ENCODE measurements at places on chromosomes 13 and 19.

- no peak for DNase-seq
These were observed 28.0 kb upstream of the ISYNA1 start for GRCh38 chr19:18465964-18466339.

- no peak for DNase-seq
These were observed 11.7 kb downstream of the PLIN4 start for GRCh38 chr19:4506449-4507149.

GRCh38 chr19:16078759-16079707 is 2.7 kb downstream of the TPM4 start:
- DNase-seq: peak; percentile 55

DNA sequence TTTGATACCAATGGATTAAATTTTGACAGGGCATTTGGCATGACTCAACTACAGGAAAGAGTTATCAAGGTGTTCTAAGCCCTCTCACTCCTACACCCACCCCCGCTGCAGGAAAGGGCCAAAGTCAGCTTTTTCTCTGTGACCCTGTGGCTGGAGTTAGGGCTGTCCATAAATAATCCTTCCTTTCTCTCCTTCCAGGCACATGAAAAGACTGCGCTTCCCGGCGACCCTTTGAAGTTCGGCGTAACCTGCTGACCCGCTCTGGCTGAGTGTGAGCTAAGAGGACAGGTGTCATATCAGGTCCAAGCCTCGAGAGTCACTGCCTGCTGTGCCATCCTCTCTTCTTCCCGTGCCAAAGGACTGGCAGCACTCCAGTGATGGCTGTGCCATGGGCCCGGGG is 25.6 kb downstream of the ZNF114 start:
- DNase-seq: no peak

DNA sequence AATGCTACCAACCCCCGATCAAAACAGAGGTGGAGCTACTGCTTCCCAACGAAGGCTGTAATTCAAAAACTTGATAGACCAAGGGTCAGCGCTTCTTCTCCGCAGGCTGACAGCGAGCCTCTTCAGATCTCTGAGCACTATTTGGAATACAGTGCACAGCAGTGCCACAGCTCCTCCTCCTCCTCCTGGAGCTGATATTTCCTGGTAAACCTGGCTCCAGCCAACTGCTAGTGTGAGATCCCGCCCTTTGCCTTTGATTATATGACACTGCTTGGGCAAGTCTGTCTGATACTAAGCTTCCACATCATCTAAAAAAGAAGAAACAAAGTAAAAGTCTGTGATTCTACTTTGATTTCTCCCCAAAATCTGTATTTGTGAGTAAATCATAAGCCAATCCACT is 710.5 kb downstream of the DACH1 start:
- DNase-seq: no peak

DNA sequence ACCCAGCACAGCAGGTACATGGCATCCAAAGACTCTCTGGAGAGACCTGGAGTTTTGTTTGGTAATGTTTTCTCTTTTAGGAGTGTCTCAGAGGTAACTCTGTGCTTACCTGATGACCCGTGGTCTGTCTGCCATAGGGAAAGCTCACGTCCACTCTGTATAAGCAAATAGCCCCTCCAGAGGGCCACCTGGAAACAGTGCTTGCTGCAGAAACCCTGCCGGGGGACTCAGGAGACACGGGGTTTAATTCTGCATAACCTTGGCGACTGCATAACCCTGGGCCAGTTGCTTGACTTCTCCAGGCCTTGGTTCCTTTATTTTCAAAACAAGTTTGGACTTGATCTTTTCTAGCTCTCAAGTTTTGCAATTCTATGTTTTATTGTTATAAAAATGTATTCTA is 187.2 kb upstream of the SOX1 start:
- no peak for DNase-seq

- DNase-seq: no peak
These were observed 278.3 kb downstream of the UQCRFS1 start for GRCh38 chr19:28934631-28935030.

- peak; percentile 53 for DNase-seq
These were observed 3.3 kb upstream of the PEX11G start for GRCh38 chr19:7492142-7492541.

- DNase-seq: no peak
These were observed 10.4 kb upstream of the NANOS2 start for GRCh38 chr19:45924891-45925447.

DNA sequence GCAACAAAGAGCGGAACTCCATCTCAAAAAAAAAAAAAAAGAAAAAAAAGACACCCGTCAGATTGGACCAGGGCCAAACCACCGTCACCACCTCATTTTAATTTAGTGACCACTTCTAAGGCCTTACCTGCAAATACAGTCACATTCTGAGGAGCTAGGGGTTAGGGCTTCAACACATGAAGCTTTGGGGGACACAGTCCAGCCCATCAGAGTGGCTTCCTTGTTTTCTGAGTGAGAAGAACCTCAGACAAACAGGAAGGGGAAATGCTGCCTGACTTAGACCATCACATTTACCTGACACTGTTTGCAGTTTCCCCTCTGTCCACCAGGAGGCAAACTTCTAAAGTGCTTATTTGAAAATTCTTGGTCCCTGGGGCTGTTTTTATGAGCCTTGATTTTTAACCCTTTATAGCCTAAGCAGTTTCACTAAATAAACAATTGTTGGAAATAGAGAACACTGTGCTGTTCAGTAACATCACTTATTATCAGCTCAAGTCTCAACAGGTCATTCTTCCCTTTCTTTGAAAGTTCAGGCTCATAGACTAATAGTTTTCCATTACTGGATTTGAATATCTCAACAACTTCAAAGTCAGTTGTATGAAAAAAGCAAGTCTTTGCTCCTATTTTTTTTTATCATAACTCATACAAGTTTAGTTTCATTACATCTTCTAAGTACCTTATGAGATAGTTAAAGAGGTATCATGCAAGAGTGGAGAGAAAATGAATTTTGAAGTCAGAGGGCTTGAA is 74.9 kb upstream of the WASF3 start:
- DNase-seq: peak; percentile 30

DNA sequence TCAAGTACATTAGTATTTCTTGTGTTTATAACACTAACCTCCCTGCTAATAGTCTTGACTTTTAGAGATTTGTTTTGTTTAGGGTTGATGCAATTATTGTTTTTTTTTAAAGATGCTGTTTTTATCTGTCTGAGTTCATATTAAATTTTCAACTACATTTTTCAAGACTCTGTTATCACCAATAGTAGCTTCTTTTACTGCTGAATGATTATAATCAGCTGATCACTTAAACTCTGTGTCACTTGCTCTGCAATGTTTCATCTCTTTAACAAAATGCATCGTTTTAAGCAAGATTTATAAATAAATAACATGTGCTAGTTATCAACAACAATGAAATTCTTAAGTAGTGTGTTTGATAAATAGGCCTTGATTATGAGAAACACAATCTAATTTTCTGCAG is 920.9 kb upstream of the PCDH20 start:
- no peak for DNase-seq

- DNase-seq: no peak
These were observed 702 bp downstream of the PTH2 start for GRCh38 chr19:49422407-49423070.

- no peak for DNase-seq
These were observed 61.1 kb upstream of the NPAS1 start for GRCh38 chr19:46958532-46958931.

GRCh38 chr19:28523619-28524018 is 689.3 kb downstream of the UQCRFS1 start:
- DNase-seq: no peak
